ENCODE measurements at places on chromosomes 11 and 22. TPM values are rescaled to one million over a fixed set of nuclear protein-coding genes. Genes with fewer than 3 reads are reported as not detected.

The CDC42EP1 gene
- total RNA-seq, result 77.0 TPM

The MAPK8IP2 gene
- 2.7 TPM for total RNA-seq

The NPAS4 gene
- total RNA-seq, result 0.06 TPM

The B3GAT1 gene
- 0.49 TPM for total RNA-seq

The GRIK4 gene
- 4.9 TPM for total RNA-seq

The TUB gene
- 8.5 TPM for total RNA-seq

The BDNF gene
- 1.4 TPM for total RNA-seq

The ANO5 gene
- total RNA-seq, result 3.6 TPM

The NXPE2 gene
- total RNA-seq, result 0.15 TPM

The SLC22A25 gene
- total RNA-seq, result not detected

The KDM4E gene
- total RNA-seq, result not detected

The KCNQ1OT1 gene
- total RNA-seq, result 14.5 TPM

The KRTAP5-9 gene
- 0.52 TPM for total RNA-seq

The MRGPRF gene
- 16.8 TPM for total RNA-seq

DNA sequence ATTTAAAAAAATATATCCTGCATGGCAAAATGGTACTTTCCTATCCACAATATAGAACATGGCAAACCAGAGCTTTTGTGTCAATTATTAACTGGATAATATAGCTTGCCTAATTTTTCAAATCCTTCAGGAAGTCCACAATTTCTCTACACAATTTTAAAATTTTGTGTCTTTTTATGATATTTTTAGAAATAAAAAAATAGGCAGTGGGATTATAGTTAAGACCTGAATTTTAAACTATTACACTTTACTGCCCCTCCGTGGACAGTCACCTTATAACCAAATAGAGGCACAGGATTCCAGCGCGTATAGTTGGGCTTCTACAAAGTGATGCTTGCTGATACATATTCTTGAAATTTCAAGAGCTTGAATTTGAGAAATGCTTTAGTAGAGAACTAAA, 2.1 kb upstream of the DMC1 start:
- DNase-seq, result peak; percentile 78

GRCh38 chr11:2975594-2975993, 16.5 kb downstream of the NAP1L4 start:
- DNase-seq, result no peak

DNA sequence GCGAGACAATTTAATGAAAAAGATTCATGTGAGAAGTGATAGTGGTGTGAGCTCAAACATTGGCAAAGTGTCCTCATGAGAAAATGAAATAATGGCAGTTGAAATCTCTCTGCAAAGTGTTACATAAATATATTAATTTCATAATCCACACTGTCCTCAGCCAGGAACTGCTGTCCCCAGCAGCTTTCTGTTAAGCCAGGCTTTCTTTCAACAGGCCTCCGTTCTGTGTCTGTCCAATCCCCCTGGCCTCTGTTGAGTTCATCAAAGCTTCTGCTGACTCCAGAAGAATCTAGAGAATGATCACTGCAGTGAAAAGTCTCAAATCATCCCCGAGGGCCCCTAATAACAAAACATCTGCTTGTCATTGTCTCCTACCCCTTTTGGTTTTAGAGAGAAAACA, 10.0 kb upstream of the ASCC2 start:
- DNase-seq, result peak; percentile 20

DNA sequence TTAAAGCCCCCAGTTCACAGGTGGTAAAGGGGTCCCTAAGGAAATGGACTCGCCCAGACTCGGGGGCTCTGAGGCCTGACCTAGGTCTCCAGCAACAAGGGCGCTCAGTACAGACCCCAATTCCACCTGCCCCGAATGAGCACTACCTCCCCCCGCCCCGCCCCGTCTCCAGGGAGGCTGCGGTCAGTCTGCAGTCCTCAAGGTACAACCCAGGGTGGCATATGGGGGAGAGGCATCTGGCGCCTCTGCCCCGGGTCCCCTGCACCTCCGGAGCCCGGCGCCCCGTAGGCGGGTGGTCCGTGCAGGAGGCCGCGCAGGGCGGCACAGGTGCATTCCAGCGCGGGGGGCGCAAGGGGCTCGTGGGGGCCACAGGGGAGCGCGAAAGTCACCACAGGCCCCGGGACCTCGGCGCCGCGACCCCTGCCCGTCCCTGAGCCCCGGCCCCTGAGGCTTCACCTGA, 361 bp downstream of the CTSD start:
- DNase-seq, result no peak

DNA sequence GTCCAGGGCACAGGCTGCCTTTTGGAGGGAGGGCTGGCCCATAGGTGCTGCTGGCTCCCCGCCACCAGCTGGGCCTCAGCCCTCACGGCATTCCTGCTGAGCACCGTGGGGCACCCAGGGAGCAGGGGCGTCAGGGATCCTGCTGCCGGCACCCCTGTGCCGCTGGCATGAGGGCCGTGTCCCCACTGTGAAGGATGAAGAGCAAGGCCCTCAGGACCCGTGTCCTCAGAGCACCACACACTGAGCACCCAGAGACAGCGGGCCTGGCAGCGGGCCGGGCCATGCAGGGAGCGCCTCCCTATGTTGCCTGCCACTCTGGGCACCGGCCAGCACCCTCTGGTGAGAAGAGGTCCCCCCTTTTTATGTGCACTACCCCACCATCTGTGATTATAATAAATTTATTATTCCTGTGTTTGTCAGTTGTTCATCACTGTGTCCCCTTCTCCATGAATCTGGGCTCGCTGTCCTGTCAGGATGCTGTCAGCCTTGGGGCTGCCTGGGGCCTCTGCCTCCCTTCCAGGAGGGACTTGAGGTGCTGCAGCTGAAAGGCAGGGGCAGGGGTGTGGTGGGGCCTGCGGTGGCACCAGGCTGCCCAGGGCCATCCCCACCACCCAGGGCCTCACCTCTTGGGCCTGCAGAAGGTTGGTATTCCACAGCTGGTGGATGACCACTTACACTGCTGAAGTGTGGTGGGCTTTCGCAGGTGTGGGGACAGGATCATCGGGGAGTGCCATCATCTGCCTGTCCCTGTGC, 80.0 kb downstream of the MED15 start:
- no peak for DNase-seq

- DNase-seq, result no peak
Measured at GRCh38 chr11:87295237-87295636, 257.5 kb downstream of the TMEM135 start.

DNA sequence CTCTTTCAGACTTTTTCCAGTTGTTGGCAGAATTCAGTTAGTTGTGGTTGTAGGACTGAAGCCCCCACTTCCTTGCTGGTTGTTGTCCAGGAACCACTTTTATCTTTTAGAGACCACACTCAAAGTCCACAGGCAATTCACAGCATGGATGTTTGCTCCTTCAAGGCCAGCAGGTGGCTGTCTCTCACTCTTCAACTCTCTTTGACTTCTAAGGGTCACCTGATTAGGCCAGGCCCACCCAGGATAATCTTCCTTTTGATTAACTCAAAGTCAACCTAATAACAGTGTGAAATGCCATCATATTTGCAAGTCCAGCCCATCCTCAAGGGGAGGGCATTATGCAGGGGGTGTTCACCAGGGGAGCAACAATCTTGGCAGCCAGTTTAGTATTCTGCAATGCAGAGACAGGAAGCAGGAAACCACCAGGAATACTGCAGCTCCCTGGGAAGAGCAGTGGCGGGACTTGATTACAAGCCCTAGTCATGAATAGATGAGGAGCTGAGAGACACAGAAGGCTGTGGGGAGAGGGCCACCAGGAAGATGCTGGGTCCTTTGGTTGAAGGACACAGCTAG, 52.4 kb downstream of the LRRC74B start:
- DNase-seq, result no peak

- DNase-seq, result no peak
Measured at GRCh38 chr22:35963237-35963810, 65.3 kb downstream of the RBFOX2 start.

GRCh38 chr11:117517097-117517496, 189.4 kb downstream of the CEP164 start:
- DNase-seq, result no peak

- no peak for DNase-seq
Measured at GRCh38 chr11:64128255-64129006, 37.5 kb downstream of the MACROD1 start.

GRCh38 chr11:134751766-134752165, 339.7 kb upstream of the B3GAT1 start:
- DNase-seq, result no peak

- DNase-seq, result no peak
Measured at GRCh38 chr11:105372206-105372605, 232.6 kb upstream of the CARD18 start.

GRCh38 chr11:47711225-47711624, 3.9 kb downstream of the AGBL2 start:
- no peak for DNase-seq

DNA sequence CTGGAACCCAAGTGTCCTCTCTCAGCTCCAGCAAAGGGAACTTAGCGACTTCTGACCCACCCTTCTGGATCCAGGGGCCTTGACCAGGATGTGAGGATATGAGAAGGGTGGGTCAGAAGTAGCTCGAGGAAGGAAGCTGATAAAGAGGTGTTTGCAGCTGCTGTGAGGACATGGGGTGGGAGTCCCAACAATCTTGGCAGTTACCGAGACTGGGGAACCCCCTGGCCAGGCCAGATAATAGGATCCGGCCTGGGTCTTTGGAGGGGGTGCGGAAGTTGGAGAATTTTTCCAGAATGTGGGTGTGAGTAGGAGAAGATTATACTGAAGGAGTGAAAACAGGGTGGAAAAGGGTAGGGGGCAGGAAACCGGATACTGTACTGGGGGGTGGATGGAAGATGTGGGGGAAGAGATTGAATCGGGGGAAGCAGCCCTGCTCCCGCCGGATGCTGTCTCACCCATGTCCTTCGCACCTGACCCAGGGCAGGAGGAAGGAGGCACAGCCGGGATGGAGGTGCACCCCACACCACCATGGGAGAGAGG, 2.8 kb upstream of the MCAM start:
- DNase-seq, result peak; percentile 72

- no peak for DNase-seq
Measured at GRCh38 chr11:126560221-126560620, 204.7 kb downstream of the ST3GAL4 start.

DNA sequence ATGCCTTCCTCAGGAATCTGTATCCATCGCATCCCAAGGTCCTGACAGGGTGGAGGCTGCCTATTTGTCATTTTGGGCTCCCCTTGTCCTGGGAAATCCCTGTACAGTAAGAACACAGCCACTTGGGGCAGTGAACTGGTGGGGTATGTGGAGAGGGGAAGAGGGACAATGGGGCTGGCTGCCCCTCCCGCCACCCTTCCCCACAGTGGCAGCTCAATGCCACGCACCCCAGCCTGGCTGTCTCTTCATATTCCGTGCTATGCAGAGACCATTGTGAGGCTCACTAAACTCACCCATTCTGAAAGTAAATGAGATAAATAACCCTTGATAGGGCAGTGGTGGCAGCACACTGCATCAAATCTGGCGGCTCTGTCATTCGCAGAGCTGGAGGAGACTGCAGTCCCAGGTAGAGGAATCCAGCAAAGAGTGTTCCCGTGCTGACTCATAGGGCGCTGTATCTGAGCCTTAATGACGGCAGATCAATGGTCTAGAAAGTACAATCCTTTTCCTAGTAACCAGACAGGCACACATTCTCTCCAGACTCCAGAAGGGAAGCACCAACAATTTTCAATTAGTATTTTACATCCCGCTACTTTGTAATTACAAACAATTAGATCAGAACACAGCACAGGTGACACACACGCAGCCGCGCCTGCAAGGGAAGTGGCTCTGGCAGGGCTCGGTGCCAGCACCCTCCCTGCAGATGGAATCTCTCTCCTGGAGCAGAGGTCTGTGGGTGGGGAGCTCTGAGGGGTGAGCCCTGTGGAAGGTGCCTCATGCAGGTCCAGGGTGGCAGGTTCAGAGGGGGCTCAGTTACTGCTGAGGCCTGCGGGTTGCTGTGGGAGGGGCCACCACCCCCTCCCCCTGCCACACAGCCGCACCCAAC, 167.9 kb upstream of the B3GAT1 start:
- no peak for DNase-seq

- DNase-seq, result no peak
Measured at GRCh38 chr11:101757741-101758140, 157.1 kb upstream of the CEP126 start.

DNA sequence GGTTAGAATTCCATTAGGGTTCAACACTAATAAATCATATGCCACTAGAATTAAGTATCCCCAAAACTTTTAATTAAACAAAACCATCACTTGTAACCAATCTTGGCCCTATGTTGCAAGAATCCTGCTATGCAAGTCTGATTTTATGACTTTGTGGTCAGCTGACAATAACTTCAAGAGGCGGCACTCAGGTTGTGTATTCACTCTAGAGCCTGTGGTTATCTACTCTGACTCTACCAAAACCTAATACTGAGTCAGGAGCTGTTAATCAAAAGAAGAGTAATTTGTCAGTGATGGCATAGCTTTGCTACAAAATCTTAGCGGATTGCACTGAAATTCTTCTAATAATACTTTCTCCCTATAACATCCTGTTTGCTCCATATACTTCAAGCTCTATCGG, 253.7 kb downstream of the AASDHPPT start:
- no peak for DNase-seq

- no peak for DNase-seq
Measured at GRCh38 chr11:121958971-121959325, 157.1 kb downstream of the BLID start.

- DNase-seq, result no peak
Measured at GRCh38 chr11:103070142-103070541, 21.8 kb downstream of the DCUN1D5 start.

GRCh38 chr11:67611165-67611564, 4.4 kb downstream of the NDUFV1 start:
- DNase-seq, result no peak

- DNase-seq, result no peak
Measured at GRCh38 chr22:50730013-50730891, 7.8 kb upstream of the ACR start.

- no peak for DNase-seq
Measured at GRCh38 chr11:87215236-87215635, 177.5 kb downstream of the TMEM135 start.

DNA sequence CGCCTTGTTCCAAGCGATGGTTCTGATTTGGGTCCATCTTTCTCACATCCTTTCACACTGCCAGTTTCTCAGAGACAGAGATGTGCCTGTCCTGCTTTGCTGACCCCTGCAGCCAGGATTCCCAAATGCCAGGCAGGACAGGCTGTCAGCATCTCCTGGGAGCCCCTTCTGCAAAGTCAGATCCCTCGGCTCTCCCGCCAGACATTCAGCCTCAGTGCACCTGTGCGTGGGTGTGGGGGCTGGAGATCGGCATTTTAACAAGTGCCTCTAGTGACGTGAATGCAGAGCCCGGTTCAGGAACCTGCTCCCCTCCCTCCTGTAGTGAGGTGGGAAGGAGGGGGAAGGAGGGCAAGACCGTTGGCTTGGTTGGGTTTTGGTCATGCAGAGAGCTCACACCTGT, 108.9 kb upstream of the FGF3 start:
- no peak for DNase-seq

- no peak for DNase-seq
Measured at GRCh38 chr22:39913886-39914285, 13.0 kb downstream of the GRAP2 start.

GRCh38 chr11:66048547-66049323, at the start of gene GAL3ST3:
Gene GAL3ST3 (minus strand): TSS chr11:66049161. CDS start chr11:66045415, 3,746 bp downstream.
- no peak for DNase-seq

DNA sequence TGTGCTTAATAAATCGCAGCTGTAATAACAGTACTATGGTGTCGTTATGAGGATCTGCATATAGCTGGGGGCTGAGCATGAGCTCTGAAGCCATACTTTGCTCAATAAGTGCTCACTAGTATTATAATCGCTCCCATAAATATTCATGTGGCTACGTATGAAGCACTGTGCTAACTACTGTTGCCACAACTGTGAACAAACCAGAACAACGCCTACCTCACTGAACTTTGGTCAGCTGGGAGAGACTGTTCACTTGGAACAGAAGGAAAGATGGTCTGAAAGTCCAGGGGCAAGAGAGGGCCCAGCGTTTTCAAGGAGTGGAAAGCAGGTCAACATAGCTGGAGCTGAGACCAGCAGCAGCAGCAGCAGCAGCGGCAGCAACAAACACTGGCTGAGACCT, 141.6 kb downstream of the EFCAB6 start:
- DNase-seq, result no peak

Data from lung (tissue), 17 donors.